ENCODE measurements at places on chromosomes 2 and 18.

DNA sequence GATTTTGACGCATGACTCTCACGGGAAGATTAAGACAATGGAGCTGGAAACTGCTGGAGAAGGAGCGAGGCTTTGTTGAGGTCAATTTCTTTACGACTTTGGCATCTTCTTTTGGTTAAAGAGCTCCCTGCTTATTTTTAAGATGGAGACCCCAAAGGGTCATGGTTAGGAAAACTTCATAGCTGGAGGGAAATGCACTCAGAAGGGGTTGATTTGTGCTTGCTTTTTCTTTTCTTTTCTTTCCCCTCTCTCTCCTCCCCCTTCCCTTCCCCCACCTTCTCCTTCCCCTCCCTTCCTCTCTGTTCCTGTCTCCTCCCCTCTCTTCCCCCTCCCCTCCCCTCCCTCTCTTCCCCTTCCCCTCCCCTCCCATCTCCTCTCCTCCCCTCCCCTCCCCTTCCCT lies 79.0 kb downstream of the TNP1 start:
- DNase-seq = no peak

GRCh38 chr2:43161650-43162510 lies 64.5 kb downstream of the ZFP36L2 start:
- DNase-seq = no peak

DNA sequence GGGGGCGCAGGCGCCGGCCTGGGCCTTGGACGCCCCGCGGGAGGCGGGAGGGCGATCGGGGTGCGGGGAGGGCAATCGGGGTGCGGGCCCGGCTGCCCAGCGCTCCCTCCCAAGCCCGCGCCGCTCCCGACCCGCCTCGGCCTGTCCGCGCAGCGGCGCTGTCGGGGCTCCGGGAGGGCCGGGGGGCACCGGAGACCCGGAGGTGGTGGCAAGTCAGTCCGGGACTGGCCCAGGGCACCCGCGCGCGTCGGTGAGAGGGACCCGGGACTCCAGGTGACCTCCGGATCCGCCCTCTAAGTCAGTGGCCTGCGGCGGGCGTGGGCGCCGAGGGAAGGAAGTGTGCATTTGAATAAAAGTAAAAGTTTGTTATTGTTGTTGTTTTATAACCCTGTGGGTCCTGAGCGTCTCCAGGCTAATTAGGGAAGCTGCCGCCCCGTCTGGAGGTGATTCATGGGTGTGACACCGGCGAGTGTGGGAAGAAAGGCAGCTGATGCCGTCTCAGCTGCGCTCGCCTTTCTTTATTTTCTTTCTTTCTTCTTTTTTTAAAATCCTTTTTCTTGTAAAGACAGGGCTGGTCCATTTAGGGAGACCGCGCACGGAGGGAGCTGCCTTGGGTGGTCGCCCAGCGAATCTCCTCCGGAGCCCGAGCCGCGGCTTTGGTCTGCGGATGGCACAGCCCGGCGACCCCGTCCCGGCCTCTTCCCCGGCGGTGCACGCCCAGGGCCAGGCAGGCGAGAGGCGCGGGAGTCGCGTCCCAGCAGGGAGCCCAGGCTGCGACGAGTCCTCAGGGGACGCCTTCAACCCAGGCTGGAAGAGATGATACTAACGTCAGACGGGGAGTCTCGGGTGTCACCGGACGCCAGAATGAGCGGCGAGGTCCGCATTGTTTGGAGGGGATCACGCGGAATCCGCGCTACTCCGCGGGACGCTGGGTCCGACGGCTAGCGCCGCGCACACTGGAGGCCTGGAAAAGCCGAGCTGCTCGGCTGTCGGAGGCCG lies 627 bp upstream of the CRACDL start:
- DNase-seq = no peak

DNA sequence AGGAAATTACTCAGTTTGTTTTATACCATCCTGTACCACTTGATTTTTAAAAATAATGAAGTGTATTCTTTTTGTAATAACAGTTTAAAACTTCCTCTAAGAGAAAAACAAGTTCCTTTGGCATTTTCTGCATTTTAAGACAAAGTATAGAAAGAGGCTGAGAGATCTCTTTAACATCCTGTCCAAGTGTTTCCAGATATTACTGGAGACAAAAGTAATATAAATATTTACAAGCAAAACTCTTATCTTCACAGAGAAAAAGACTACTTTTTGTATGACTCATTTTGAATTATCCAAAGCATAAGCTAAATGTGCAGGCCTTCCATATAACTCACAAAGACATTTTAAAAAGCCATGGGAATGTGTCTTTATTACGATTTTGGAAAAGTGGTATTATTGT lies 221.1 kb downstream of the RDH14 start:
- DNase-seq = no peak

DNA sequence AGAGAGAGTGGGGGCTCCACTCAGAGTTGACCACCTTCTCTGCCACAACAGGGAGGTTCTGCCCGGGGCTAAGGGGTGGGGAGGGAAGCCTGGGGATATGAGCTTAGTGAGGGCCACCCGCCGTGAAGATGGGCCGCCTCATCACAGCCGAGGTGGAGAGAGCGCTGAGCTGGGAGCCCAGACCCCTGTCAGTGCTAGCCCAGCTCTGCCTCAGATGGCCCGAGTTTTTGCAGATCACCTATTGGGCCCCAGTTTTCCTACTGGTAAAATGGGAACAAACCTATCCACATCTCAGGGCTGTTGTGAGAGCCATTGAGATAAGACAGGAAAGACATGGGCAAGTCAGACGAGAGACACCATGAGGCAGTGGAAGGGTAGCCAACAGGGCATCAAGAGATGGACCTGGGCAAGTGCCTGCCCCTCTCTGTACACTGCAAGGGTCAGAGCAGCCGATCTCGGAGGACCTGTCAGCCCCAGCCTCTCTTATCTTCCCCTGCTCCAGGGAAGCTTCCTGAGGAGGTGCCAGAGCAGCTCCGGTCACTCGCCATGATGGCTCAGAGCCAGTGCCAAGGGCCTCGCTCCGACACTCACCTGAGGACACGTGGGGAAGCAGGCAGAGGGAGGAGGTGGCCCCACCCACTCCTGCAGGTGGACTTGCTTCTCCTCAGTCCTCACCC lies 88.9 kb downstream of the MCFD2 start:
- DNase-seq = no peak

DNA sequence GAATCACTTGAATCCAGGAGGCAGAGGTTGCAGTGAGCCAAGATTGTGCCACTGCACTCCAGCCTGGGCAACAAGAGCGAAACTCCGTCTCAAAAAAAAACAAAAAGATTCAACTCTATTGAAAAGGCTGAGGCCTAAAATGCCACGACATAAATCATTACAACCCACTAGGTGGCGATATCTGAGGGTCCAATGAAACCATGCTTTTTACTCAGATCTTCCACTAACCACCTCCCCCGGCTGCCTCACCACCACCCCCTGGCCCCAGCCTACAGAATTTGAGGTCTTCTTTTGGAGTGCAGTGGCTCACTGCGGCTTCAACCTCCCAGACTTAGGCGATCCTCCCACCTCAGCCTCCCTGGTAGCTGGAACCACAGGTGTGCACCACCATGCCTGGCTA lies 57.5 kb downstream of the AP1S3 start:
- peak; percentile 32 for DNase-seq

GRCh38 chr2:37389989-37390765 lies 45.7 kb downstream of the QPCT start:
- DNase-seq = peak; percentile 91

- no peak for DNase-seq
Measured at GRCh38 chr18:10417664-10418063, 36.8 kb upstream of the APCDD1 start.

- no peak for DNase-seq
Measured at GRCh38 chr2:38507712-38508111, 95.0 kb downstream of the HNRNPLL start.

DNA sequence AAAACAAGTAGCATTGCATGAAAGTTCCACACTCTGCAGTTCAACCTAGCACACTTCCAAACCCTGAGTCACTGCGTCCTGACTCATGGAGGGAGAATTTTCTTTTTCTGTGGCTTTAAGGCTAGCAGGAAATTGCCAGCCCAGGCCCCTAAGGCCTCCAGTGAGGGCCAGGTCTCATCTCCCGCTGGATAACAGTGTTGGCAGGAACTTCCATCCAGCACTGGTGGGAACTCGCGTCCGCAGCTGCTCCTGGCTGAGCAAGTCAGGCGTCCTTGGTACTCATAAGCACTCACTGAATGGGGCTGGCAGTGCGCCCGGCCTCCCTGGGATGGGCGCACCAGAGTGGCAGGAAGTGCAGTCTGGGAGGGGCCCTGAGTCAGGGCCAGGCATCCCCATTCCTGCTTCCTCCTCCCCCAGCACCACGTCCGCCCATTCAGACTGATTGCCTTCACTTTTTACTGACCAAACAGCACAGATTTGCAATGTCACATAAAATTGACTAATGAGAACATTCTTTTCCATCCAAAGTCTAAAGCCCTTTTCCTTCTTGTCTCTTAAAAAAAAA lies 14.3 kb downstream of the MALL start:
- peak; percentile 100 for DNase-seq

DNA sequence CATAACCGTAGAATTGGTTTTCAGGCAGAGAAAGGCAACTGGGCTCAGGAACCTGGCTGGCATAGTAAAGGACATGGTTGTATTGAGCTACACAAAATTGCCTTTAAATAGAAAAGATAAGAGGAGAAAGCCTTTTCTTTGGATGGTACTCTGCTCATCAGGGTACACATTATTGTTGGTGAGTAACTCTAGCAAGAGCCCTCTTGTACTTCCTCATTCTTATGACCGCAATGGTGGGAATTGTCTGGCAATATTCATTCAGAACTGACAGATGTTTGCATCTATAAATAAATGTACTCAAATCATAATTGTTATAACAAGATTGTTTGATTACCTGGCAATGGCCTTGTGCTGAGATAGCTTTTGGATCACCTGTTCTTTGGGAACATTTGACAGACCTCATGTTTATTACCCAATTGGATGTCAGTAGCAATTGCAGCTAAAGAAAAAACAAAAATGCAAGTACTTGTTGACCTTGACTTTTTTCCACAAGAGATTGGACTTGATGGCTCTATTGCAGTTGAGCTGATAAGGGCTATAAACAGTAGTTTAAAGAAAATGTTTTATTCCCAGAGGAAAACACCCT lies 43.9 kb downstream of the MEIS1 start:
- no peak for DNase-seq

GRCh38 chr2:239629926-239630617 lies 229.3 kb upstream of the HDAC4 start:
- DNase-seq = peak; percentile 0

GRCh38 chr18:5395860-5396448 lies 100.4 kb upstream of the ZBTB14 start:
- no peak for DNase-seq

GRCh38 chr2:219661955-219662395 lies 34.5 kb downstream of the SLC4A3 start:
- DNase-seq = peak; percentile 87

DNA sequence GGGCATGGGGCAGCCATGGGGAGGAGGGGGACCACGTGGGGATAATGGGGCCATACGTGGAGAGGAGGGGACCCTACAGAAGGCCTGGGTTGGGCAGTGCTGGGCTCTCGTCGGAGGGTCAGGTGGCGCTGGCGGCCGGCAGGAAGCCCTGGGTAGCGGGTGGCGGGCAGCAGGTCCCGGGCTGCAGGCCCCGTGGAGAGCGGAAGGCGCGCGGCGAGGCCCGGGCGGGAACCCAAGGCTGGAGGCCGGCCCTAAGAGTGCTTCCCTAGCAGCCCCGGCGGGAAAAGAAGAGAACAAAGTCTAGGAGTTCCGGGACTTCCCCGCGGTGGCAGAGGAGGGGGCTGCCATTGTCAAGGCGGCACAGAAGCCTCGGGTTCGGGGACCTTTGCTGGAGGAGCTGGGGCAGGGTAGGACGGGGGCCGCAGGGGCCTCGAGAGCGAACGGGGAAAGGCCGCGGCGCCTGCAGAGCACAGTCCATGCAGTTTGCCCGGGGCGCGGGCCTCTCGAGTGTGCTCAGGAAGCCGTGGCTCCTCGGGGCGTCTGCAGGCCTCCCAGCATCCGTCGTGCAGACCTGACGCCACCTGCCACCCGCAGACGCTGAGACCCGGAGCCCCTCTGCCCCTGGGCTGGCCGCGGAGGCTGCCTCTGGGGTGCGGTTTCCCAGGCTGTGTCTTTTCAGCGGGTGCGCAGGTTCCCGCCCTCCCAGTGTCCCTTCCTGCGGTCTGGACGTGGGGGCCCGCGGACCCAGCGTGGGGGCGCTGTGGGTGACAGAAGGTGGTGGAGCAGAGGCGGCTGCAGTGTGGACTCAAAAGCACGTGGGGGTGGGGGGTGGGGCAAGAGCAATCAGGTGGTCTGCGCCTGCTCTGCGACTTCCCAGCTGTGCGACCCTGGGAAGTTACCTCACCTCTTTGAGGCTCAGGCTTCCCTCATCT lies 19.4 kb upstream of the NCL start:
- DNase-seq = no peak
